ENCODE measurements at places on chromosomes 3 and 15.

DNA sequence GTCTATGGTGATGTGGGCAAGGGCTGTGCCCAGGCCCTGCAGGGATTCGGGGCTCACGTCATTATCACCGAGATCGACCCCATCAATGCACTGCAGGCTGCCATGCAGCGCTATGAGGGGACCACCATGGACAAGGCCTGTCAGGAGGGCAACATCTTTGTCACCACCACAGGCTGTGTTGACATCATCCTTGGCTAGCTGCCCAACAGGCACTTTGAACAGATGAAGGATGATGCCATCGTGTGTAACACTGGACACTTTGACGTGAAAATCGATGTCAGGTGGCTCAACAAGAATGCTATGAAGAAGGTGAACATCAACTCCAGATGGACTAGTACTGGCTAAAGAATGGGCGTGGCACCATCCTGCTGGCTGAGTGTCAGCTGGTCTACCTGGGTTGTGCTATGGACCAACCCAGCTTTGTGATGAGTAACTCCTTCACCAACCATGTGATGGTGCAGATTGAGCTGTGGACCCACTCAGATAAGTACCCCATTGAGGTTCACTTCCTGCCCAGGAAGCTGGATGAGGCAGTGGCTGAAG lies 6.1 kb upstream of the USP8 start:
- DNase-seq = no peak

DNA sequence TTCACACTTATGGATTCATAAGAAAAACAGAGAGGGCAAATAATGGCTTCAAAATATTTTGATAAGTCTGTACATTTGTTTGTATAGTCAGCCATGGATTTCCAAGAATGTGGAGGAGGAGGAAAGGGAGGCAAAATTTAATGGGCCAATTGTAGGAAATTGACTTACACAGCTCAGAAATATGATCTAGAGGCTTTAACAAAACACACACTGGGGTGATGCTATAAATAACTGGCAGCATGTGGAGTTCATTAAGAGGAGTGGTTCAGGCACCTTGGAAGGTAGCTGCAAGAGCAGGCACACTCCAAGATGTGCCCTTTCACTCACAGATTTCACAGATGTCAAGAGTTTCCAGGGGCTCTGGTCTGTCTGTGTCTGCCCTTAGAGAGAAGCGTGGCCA lies 193.4 kb upstream of the RASGRP1 start:
- no peak for DNase-seq

DNA sequence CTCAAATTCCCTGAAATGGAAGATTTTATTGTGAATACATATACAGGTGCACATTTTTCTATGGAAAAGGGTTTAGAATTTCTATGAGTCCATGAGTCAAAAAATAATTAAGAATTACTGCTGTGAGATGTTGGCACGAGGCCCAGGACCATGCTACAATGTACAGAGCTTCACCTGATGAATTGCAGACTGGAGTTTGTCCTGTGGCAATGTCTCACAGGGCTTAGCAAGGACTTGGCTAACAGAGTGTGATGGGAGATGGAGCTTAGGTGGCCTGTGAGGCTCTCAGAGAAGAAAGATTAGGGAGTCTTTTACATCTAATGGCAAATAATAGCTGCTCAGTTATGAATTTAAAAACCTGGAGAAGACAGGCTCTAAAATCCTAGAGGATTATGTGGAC lies 219.5 kb upstream of the CBLB start:
- no peak for DNase-seq

DNA sequence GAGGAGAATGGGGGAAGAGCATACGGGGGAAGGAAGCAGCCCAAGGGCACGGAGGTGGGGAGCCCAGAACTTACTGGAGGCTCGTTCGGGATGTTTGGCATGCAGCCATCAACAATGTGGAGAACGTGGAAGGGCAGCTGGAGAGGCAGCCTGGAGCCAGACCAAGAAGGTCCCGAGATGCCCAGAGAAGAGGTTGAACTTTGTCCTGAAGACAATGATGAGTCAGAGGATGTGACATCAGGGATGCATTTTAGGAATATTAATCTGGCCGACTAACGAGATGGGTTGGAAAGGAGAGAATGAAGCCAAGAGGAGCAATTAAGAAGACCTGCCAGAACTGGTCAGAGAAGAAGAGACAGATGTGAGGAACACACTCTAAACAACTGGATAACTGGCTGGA lies 98.2 kb downstream of the SRGAP3 start:
- no peak for DNase-seq

DNA sequence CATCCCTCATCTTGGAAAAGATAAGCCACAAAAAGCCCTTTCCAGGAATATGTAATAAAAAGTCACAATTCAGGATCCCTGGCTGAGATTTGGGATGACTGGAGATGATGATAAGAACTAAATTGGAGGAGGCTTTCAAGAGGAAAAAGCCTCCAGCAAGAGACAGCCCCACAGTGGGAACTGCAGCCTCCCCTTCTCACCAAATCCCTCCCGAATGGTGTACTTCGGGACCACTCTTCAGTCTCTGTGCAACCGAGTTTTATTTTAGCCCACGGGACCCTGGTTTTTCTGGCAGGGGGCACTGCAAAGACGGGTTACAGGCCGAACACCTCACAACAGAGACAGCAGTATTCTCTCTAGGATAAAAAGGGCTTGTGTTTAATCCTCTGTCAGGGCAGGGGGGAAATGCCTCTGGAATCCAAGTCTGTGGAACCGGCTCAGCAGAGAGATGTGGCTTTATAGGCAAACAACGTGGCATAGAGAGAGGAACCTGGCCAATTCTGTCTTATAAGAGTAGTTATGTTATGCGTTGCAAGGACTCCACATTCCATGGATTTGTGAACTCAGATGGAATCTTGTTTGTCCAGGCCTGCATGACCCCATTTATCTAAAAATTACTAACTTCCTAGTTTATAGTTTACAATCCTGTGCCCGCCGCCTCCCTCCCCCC lies 1.2 kb upstream of the LMCD1 start:
- no peak for DNase-seq

DNA sequence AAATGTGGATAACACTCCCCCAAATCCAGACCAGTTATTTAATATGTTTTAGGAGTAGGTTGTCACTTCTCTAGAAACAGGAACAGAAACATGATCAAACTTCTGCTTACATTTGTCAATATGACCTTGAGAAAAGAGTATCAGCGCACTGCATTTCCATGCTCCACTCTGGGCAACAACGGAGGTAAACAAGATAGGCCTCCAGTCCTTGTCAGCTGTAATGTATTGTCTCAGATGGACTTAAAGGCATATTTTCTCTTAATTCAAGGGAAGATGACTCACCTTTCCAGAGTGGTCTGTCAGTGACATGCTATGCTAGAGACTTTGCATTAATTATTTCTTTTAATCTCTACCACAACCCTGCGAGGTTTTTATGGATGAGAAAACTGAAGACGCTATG lies 51.6 kb upstream of the TCF12 start:
- no peak for DNase-seq

- no peak for DNase-seq
Observed at GRCh38 chr3:11713171-11713570, 69.5 kb upstream of the VGLL4 start.

- no peak for DNase-seq
Observed at GRCh38 chr15:63402498-63403253, 21.0 kb upstream of the CA12 start.

DNA sequence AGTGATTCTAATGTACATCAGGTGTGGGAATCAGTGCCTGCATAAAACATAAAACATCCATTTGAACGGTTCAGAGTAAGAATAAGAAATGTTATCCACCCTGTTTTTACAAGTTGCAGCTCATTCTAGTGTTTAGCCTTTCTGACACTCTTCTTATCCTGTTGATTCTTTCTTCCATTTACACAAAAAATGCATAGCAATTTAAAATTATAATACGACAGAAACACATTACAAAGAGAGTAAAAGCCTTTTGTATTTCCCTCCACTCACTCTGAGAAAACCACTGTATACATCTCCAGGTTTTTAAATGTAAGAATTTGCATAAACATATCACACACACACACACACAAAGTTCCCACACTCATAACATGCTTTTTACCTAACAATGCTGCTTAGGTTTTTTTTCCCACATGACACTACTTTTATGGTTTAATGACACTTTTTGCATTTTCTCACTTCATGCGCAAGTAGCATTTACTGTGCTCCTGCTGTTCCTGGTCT lies 199.8 kb downstream of the CNTN6 start:
- no peak for DNase-seq

DNA sequence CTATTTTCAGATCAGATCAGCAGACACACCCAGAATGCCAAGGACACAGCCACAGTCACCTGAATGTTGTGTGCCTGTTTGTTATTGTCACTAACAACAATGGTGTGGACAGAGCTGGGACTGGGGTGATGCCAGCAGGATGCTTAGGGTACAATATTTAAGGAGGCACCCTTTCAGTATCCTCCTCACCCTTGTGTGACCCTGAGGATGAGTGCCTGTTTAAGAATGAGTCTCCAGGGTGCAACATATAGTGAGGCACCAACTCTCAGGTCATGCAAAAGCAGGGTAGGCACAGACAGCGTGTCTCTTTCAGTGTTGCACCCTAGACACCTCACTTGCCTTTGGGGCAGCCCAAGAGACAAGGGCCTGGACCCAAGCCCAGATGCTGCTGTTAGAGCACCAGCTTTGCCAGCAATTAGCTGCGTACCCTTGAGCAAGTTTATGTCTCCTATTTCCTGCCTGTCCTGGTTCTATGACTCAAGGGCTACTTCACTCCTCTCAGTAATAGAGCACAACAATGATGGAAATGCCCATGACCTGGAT lies 122.6 kb downstream of the AQP9 start:
- no peak for DNase-seq

GRCh38 chr15:66570327-66570726 lies 4.5 kb upstream of the LCTL start:
- no peak for DNase-seq

DNA sequence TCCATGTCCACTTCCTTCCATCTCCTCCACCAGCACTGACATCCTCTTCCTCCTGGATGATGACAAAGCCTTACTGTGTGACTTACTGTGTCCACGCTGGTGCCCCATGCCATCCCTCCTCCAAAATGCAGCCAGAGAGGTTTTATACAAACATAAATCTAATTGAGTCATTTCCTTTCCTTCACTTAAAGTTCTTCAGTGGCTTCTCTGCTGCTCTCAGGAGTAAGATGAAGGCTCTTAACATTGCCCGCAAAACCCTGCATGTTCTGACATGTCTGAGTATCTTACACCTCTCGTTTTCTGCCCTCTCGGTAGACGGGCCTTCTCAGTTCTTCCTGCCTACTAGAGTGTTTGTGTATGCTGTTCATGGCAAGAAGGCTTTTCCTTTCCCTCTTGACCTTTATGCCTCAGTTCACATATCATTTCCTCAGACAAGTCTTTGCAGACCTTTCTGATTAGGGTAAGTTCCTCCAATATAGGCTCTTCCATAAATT lies 175.5 kb downstream of the CFAP20DC start:
- no peak for DNase-seq

- no peak for DNase-seq
Observed at GRCh38 chr3:169641167-169641566, 22.3 kb downstream of the MECOM start.

DNA sequence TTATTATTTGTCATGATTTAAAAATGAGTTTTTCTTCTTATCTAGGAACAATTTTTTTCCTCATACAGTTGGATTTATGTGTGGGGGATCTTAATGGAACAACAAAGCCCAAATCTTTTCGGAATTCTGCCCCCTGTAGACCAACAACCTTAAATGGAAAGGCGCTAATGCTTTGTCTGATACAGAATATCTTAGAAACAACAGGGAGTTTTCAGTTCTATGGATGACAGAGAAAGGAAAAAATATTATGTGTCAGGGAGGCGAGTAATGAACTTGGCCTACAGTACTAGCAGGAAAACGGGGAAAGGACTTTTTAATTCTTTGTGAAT lies 592 bp downstream of the MOBP start:
- DNase-seq = no peak

GRCh38 chr3:130960139-130960795 lies 66.4 kb downstream of the ASTE1 start:
- DNase-seq = no peak

- no peak for DNase-seq
Observed at GRCh38 chr3:197269024-197269423, 29.4 kb downstream of the DLG1 start.

DNA sequence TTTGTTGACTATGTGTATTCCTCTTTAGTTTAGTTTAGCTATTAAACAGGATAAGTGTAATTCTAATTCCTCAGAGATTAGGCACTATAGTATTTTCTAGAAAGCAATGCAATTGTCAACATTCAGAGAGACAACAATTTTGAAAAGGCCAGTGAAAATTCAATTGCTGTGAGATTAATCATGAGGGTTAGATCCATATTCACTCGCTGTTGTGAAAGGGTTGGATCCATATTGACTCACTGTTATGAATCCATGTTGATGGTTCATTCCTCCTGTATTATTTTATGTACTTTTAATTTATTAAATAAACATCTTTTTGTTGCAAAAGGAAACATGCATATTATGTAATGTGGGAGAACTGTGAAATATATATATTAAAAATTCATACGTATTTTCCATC lies 641 bp downstream of the TRAT1 start:
- DNase-seq = no peak

DNA sequence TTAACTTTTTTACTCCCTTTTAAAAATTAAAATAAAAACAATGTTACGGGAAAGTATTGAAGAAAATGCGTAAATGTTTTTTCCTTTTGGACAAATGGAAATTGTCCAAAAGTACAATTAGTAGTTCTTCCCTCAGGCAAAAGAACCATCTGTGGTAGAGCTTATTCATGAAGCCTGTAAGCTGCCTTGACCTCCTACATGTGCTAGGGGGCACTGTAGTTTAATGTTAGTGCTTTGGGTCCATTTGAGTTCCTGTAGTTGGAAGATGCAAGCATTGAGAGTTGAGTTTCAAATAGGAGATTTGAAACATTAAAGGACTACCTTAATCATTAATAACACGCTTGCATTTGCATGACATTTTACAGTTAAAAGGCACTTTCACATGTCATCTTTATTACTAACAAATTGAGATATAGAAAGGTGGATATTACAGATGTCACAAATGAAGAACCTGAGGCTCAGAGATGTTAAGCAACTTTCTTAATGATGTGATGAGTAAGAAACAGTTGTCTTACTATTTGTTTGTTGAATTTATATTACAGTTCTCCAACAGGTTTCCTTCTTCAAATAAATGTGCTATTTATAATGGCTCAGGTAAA lies 1.8 kb upstream of the ZNF385D start:
- no peak for DNase-seq

DNA sequence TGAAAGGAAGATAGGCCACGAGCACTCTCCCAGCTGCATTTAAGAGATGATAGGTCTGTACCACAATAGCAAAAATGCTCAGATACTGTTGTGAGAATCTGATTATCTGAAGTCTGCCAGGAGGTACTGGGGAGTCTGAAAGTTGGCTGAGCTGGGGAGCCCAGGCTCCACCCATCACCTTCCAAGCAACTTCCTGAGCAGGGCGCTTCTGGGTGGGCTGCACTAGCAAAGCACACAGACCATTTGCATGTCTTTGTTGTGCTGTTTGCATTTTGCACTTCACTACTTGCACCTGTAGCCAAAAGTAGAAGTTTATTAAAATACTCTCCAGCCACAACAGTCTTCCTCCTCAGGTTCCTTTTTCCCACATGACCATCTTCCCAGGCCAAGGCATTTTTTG lies 133.2 kb downstream of the ALDH1A2 start:
- no peak for DNase-seq

- DNase-seq = no peak
Observed at GRCh38 chr3:16365491-16366128, 100.6 kb downstream of the OXNAD1 start.

- no peak for DNase-seq
Observed at GRCh38 chr3:140522653-140523380, 155.0 kb upstream of the TRIM42 start.

- DNase-seq = no peak
Observed at GRCh38 chr3:141106842-141107241, 55.7 kb downstream of the SPSB4 start.

Measured in stimulated activated CD8-positive, alpha-beta memory T cell treated with anti-CD3 and anti-CD28 coated beads, Interleukin-4, amount 100 ng/mL, for 24 hours (primary cell).